ENCODE measurements at places on chromosomes 11 and 22.

- peak; percentile 47 for DNase-seq
These were observed 93.9 kb downstream of the TECTA start for GRCh38 chr11:121194731-121195596.

- no peak for DNase-seq
These were observed 200.9 kb downstream of the MYO18B start for GRCh38 chr22:25942856-25943411.

DNA sequence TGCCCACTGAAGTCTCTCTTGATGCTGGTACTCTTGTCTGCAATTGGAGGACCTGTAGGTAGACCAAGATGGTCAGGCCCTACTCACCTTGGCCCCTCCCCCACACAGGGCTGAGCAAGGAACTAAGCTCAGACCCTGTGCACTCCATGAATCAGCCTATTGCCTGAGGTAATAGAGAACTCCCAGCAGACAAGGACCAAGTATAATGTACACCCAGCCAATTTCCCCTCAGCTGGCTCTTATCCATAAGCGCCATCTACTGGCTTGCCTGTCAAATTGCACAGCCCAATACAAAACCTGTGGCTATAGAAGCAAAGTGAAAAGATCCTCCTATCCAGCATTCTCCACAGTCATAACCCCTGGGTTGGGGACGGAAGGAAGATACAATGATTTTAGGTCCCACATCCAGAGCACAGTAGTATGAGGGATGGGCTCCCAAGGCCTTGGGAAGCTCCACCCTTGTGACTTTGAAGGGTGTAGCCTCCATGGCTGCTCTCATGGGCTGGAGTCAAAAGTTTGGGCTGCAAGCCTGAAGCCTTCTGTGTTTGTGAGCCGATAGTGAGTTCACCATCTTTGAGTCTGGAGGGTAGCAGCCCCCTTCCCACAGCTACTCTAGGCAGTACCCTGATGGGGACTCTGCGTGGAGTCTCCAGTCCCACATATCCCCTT is 56.0 kb downstream of the GLYATL2 start:
- peak; percentile 10 for DNase-seq

DNA sequence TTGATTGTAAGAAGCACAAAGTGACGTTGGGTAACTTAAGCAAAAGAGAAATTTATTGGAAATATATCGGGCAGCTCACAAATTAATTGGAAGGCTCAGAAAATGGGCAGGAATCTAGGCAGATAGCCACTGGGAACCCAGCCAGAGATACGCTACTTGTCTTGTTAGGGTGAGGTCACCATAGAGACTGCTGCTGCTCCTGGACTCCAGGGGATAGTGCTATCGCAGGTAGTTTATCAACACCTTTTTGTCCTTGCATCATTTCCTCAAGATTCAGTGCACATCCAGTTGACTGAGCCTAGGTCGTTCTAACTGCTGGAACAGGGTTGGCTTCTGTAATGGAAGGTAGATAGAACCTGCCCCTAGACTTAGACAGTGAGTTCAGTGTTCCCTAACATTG is 19.6 kb downstream of the AMOTL1 start:
- DNase-seq: no peak

- no peak for DNase-seq
These were observed 10.0 kb upstream of the NFRKB start for GRCh38 chr11:129905402-129905801.

- DNase-seq: no peak
These were observed 152.6 kb downstream of the BARX2 start for GRCh38 chr11:129528296-129528695.

Measured in HuH-7 (cell line).